ENCODE measurements at places on chromosomes 4 and X.

DNA sequence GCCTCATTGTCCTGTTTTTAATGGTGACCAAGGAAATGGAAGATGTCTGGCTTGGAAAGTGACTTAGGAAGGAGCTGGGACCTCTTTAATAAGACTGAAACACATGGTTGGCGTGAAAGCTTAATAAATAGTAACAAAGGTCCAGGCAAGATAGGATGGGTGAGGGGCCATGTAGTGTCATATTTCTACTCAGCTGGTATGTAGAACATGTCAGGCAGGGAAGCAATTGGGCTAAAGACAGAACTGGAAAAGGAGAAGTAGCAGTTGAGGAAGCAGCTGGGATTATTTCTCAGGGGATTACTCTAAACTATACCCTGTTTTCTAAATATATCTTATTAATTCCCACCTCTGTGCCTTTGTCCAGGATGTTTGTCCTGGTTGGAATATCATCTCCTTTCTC is 18.6 kb downstream of the ITGB1BP2 start:
- no peak for DNase-seq

DNA sequence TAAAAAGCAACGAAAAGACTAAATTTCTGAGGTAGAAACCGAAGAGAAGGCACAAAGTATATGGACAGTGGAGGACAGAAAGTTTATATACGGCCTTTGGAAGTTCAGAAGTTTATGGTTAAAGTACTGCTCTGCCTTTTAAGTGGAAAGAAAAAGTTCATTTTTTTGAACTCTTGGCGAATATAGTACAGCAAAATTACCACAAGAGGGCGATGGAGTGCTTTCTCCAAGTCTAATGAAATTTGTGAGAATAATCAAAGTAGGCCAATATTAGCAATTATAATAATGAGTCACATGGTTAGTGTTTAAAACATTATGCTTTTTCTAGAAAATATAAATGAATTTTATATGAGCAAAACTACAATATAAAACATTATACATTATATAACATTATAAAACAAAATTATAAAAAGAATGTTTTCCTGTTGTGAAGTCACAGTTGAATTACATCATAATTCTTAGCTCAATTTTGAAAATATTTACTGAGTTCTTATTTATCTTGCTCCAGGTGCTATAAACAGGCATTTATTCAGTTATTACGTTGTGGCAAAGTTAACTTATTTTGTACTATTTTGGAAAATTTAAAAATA is 136.2 kb upstream of the BMPR1B start:
- no peak for DNase-seq

DNA sequence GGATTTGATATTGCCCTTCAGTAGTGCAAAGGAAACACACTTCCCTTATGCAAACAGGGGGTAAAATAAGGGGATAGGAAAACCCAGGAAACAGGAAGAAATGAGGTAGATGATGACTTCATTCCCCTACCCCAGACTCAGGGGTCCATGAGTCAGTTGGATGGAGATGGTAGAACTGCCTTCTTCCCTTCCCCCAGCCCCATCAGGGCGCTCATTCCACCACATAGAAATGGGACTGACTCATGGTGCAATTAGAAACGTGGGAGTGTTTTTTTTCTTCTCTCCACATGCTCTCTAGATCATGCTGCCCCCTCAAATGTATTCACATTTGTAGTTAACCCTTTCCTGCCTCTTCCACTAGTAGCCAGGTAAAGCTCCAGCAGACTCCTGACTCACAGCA is 23.1 kb upstream of the ARMCX2 start:
- no peak for DNase-seq

- DNase-seq = no peak
Observed at GRCh38 chrX:19673375-19674040, 158.2 kb upstream of the MAP3K15 start.

GRCh38 chr4:78953769-78954666 is 14.8 kb upstream of the PAQR3 start:
- DNase-seq = no peak

Measured in activated T-cell treated with anti-CD3 and anti-CD28 coated beads for 48 hours (primary cell).